ENCODE measurements at places on chromosomes 3 and 15. TPM values are rescaled to one million over a fixed set of nuclear protein-coding genes. Genes with fewer than 3 reads are reported as not detected.
A peak's percentile ranks its signal among the peaks of the same experiment; 100 is the strongest.

The TPRG1 gene
- total RNA-seq, result 30.4 TPM

The MEGF11 gene
- not detected for total RNA-seq

The CACNA2D2 gene
- total RNA-seq, result 0.08 TPM

The TADA3 gene
- 32.3 TPM for total RNA-seq

The MESP2 gene
- total RNA-seq, result 0.40 TPM

The CLDN1 gene
- total RNA-seq, result 40.3 TPM

The OSTN gene
- not detected for total RNA-seq

DNA sequence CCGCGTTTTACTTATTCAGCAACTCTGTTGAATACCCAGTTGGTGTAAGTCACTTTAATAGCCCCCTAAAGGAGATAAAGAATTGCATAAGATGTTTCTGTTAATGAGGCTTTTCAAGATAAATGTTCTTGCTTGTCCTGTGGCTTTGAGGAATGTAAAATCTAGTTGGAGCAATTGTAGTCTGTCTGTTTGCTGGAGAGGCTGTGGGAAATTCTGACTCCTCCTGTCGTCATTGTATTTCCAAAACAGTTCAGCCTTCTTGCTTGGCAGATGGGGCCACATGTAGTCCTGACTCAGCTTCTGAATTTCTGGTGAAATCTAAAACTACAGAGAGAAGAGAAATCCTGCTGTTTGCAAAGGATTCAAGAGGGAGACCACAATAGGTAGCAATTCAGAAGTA, 114.4 kb downstream of the RYR3 start:
- peak; percentile 63 for ATAC-seq

GRCh38 chr3:195849322-195850074, 37.8 kb upstream of the MUC4 start:
- no peak for ATAC-seq

GRCh38 chr15:99076109-99076508, 28.8 kb upstream of the SYNM start:
- ATAC-seq, result no peak

DNA sequence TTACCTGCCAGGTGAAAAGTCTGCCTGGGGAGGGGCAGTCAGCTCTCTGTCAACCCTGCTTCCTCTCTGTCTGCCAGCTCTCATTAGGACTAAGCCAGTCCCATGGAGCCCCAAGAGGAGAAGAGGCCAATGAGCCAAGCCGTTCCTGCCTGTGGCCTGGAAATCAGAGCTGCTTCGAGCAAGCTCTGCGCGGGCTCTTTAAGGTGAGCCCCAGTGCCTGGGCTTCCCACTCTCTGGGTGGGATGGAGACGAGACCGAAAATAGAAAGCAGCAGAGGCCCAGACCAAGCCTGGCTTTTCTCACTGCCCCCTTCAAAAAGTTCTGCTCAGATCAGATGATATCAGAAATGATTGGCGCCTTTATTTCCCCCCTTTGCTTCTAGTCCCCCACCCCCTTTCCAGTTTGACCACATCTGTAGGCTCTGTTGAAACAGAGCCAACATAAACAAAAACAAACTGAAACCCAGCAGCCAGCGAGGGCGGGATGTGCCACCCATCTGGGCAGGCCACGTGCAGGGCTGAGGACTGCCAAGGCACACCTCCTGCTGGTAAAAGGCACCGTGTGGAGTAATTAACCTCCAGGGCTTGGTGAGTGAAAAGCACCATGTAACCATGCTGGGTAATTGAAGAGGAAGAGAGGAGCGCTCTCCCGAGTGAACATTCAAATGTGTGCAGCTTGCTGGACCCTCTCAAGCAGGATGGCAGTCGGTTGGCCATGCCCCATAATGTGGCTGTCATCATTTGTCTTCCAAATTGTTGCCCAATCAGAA, 471.0 kb upstream of the PROK2 start:
- peak; percentile 88 for ATAC-seq

DNA sequence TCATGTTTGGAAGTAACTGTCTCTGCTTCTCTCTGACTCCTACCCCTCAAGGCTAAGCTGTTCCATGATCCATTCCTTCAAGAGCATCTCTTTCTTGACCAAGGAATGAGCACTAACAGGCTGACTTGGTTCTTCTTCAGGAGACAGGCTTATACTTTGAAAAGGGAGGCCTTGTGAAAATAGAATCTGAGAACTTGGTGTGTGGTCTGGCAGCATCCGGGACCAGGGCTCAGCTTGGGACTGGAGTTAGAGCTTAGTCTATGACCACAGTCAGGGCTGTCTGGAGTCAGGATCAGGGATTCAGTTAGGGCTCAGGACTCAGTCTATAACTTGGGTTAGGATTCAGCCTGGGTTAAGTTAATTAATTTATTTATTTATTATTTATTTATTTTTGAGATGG, 44.9 kb upstream of the SLC6A6 start:
- ATAC-seq, result no peak

- no peak for ATAC-seq
These were observed 1460.3 kb upstream of the CADM2 start for GRCh38 chr3:83498361-83499016.

GRCh38 chr3:15519096-15519495, 2.4 kb downstream of the COLQ start:
- no peak for ATAC-seq

GRCh38 chr3:155382396-155383042, 89.0 kb upstream of the STRIT1 start:
- peak; percentile 79 for ATAC-seq

DNA sequence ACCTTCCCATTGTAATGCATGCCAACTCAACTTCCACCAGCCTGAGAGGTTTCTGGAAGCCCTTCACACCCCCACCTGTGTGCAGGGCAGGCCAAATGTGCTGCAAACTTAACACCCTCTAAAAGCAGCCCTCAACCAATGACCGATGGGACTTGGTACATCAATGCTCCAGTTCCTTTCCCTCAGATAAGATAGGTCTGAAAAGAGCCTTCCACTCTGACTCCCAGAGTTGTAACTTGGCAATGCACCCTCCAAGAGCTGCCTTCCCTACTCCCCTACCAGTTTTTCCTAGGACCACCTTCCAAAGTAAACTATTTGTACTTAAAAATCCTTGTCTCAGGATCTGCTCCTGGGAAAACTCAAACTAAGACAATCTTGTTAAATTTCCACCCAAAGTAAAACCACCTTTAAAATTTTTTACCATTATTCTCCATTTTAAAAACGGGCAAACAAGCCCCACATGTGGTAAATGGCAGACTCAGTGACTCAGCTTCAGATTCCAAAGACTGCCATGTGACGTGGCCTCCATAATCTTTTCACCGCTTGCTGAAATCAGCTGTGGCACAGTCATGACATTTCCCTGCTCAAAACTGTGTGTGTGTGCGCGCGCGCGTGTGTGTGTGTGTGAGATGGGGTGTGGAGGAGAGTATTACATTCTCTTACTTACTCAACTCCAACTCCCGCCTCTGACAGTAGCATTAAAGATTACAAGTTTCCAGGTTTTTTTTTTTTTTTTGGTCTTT, 17.2 kb downstream of the RASGRP1 start:
- no peak for ATAC-seq

DNA sequence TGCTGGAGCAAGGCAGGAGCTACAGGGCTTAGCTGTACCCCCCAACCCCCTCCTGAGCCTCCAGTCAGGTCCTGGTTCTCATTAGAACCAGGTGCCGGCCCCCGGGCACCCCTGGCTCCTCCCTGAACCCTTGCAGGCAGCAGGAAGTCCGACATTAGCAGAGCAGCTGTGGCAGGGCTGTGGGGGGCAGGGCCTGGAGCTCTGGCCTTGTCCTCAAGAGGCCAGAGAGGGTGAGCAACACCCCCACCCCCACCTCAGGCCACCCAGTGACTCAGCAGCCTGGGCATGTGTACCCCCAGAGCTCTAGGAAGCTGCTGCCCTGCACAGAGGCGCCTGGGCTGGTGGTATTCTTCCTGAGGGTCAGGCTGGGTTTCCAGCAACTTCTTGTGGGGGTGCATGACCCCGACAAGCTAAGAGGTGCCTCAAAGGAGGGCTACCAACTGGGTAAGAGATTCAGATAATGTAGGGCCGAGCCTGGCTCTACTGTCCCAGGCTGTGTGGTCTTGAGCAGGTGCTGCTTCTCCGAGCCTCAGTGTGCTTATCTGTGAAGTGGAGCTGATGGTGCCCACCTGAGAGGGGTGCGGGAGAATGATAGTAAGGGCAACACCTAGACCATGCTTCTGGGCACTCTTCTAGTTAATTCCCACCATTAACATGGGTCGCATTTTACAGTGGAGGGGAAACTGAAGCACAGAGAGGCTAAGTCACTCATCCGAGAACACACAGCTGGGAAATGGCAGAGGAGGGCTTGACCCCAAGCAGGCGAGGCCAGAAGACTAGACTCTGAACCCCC, 16.0 kb downstream of the H1-8 start:
- ATAC-seq, result no peak

- peak; percentile 86 for ATAC-seq
These were observed 20.2 kb downstream of the CHST2 start for GRCh38 chr3:143139762-143140161.

DNA sequence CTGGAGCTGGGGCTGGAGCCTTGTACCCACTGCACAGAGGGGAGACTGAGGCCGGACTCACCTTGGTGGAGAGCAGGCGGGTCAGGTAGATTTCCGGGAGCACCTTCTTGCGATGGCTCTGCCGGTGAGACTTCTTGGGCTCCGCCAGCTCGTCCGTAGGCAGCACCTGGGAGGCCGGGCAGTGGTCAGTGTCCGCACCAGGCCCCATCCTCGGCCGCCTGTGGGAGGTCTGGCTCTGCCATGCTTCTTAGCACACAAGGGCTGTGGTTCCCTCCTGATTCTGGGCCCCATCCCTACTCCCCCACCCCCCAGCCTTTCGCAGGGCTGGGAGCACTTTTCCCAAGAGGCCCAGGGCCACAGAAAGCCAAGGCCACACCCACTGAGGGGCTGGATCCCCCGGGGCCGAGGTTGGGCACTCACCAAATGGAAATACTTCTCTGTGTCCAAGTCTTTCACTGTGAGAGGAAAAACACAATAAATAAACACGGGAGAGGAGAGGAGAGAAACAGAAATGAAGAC, 17.4 kb downstream of the H1-8 start:
- ATAC-seq, result no peak

DNA sequence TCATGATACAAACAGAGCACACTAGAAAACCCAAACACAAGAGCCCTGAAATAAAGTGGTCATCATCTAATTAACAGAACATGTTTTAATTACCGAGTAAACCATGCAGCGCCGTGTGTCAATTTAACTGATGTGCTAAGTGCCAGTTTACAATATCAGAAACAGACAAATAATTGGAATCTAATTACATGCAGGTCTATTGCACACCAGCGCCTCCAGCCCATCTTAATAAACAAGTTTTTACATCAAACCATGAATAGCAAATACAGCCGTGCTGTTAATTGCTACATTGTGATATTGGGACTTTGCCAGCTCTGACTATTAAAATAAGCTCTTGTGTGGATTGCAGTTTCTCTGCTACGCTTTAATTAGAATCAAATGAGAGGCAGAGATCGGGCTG, 510.2 kb upstream of the MDFIC2 start:
- no peak for ATAC-seq

DNA sequence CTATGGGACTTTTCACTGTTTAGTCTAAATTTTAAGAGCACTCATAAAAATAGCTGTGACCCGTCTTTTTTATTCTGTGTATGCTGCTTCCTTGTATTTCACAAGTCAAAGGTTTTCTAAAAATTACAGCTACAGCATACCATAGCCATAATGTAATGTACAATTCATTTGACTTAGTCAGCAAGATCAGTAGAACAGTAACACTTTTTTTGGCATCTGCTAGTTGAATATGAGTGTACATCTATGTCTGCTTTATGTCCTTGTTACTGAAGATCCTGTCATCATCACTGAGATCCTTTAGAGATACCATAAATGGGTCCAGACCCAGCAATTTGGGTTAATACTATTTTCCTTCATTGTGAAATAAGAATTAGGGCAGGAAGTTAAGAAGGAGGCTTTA, 42.2 kb downstream of the CMSS1 start:
- peak; percentile 69 for ATAC-seq

DNA sequence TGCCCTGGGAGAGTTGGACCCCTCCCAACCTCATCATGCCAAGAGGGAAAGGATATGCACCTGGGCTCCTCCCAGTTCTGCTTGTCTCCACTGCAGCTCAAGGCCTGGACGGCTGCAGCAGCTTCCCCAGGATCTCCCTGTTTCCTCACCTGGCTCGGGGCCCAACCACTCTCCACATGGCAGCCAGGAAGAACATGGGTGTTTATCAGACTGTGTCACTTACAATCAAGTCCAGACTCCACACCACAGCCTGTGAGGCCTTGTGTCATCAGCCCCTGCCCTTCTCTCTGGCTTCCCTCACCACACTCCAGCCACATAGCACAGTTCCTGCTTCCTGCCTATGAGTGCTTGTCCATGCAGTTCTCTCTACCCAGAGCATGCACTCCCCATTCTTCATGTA, 534.4 kb downstream of the EPHB1 start:
- no peak for ATAC-seq

GRCh38 chr3:76685858-76686257, 354.0 kb upstream of the ROBO2 start:
- ATAC-seq, result no peak
